Stimulated activated CD4-positive, alpha-beta T cell treated with anti-CD3 and anti-CD28 coated beads, Interleukin-12 subunit alpha, Interleukin-12 subunit beta, amount 100 ng/mL, for 48 hours (primary cell): ENCODE measurements at places on chromosomes 6 and 20.

DNA sequence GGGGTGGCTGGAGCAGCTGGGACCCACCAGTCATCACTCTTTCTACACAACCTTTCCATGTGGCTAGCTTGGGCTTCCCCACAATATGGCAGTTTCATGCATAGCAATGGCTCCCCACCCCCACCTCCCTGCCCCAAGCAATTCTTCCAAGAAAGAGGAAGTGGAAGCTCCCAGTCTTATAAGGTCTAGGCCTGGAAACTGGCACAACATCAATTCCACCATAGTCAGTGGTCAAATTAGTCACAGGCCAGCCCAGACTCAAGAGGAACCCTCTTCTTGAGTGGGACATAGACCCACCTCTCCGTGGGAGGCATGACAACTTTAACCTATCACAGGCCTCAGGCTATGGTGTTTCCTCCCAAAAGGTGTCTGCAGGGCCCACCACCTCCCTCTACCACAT lies 17.7 kb downstream of the TGM6 start:
- no peak for DNase-seq

DNA sequence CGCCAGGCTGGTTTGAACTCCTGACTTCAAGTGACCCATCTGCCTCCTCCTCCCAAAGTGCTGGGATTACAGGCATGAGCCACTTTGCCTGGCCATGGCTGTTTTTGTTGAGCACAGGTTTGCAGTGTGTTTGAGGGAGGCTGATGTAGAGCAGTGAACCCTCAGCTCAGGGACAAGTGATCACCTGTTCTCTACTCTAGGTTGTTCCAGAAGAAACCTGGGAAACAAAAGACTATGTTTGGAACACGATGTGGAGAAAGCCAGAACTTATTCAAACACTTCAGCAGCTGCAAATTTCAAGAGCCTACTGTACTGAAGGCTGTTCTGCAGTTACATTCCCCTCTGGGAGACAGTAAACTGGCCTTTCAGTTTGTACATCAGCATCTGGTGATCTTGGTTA lies 4.7 kb downstream of the TULP1 start:
- DNase-seq: no peak

DNA sequence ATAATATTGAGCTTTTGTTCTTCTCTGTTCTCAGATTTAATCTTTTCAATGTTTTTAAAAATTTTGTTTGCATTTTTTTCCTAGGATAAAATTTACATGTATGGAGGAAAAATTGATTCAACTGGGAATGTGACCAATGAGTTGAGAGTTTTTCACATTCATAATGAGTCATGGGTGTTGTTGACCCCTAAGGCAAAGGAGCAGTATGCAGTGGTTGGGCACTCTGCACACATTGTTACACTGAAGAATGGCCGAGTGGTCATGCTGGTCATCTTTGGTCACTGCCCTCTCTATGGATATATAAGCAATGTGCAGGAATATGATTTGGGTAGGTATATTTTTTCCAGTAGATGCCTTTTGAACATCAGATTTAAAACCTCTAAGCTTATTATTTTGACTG lies 89.8 kb downstream of the ATRN start:
- DNase-seq: no peak

DNA sequence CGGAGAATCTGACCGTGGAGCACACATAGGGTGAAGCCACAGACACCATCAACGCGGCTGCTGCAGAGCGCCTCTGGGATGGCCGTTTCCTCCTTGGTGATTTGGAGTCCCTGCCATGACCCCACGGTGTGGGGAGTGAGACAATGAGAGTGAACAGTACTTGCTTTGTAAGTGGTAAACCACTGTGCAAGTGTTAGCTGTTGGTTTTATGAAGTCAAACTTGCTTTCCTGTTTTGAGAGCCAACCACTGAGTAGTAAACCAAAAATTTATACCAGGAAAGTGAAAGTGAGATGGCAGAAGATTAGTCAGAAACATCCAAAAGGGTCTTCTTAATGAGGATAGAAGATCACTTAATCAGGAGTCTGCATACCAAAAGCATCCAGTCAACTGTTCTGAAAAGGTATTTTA lies 160.7 kb downstream of the FOXC1 start:
- peak; percentile 41 for DNase-seq

- no peak for DNase-seq
Measured at GRCh38 chr6:24549674-24550353, 55.0 kb downstream of the ALDH5A1 start.

- DNase-seq: no peak
Measured at GRCh38 chr20:51095633-51096521, 73.0 kb upstream of the KCNG1 start.

DNA sequence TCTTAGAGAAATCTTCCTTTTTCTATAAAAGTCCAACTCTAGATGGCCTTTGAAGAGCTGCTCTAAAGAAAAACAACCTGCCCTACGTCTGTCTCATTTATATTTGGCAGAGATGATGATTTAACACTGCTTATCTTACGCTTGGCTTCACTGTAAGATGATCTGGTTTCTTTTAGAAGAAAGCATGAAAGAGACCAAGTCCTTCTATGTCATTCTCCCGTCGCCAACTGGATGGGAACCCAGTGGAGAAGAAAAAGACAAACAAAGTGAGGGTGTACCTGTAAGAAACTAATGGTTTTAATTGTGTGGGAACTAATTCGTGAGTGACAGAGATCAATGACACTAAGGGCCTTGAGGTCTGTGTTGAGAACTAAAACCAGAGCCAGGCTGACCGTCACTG lies 92.8 kb downstream of the MBOAT1 start:
- DNase-seq: no peak
